Immature natural killer cell (primary cell): ENCODE measurements at places on chromosomes 2 and 18. TPM values are rescaled to one million over a fixed set of nuclear protein-coding genes. Genes with fewer than 3 reads are reported as not detected.

The LAMA1 gene
- polyA plus RNA-seq: not detected

The COLEC11 gene
- not detected for polyA plus RNA-seq

The CENPO gene
- polyA plus RNA-seq: 1.2 TPM

The RAD51AP2 gene
- polyA plus RNA-seq: not detected

The AUP1 gene
- polyA plus RNA-seq: 126 TPM

The FBXO41 gene
- polyA plus RNA-seq: 0.40 TPM

The HES6 gene
- 36.5 TPM for polyA plus RNA-seq

The CCDC138 gene
- 3.7 TPM for polyA plus RNA-seq

The KIF1A gene
- polyA plus RNA-seq: not detected

The CNRIP1 gene
- polyA plus RNA-seq: not detected

The NPAS2 gene
- polyA plus RNA-seq: not detected

The SS18 gene
- polyA plus RNA-seq: 25.0 TPM

The AQP12B gene
- polyA plus RNA-seq: not detected

The TTL gene
- 2.1 TPM for polyA plus RNA-seq

The ACVR1C gene
- not detected for polyA plus RNA-seq

The PCARE gene
- not detected for polyA plus RNA-seq

The UPP2 gene
- polyA plus RNA-seq: not detected

The LRP2 gene
- polyA plus RNA-seq: not detected

The RPRM gene
- polyA plus RNA-seq: not detected

The NR4A2 gene
- 46.7 TPM for polyA plus RNA-seq

The CPSF3 gene
- 48.0 TPM for polyA plus RNA-seq

The SLC5A7 gene
- polyA plus RNA-seq: not detected

The GLB1L gene
- 0.44 TPM for polyA plus RNA-seq

The CLEC4F gene
- polyA plus RNA-seq: not detected

The SPC25 gene
- polyA plus RNA-seq: 0.39 TPM

The GPD2 gene
- 6.5 TPM for polyA plus RNA-seq

The SPHKAP gene
- polyA plus RNA-seq: not detected

The FLACC1 gene
- 0.46 TPM for polyA plus RNA-seq

The ASIC4 gene
- not detected for polyA plus RNA-seq

The NTSR2 gene
- not detected for polyA plus RNA-seq

The ACKR3 gene
- polyA plus RNA-seq: 3.1 TPM

The GAD1 gene
- not detected for polyA plus RNA-seq

The AOX1 gene
- polyA plus RNA-seq: not detected

The CNOT11 gene
- 56.9 TPM for polyA plus RNA-seq

The BOLL gene
- not detected for polyA plus RNA-seq

The RPL37A gene
- polyA plus RNA-seq: 2,929 TPM

The PID1 gene
- polyA plus RNA-seq: 0.38 TPM

The COL4A4 gene
- polyA plus RNA-seq: not detected

The BCL2 gene
- polyA plus RNA-seq: 5.1 TPM

The EHD3 gene
- polyA plus RNA-seq: 3.6 TPM

The MSTN gene
- polyA plus RNA-seq: not detected

The CCBE1 gene
- polyA plus RNA-seq: 0.25 TPM

The KCNS3 gene
- not detected for polyA plus RNA-seq

The CYP1B1 gene
- polyA plus RNA-seq: 1.7 TPM

The VWA3B gene
- polyA plus RNA-seq: not detected

The GCKR gene
- polyA plus RNA-seq: not detected

The PLEK gene
- polyA plus RNA-seq: 535 TPM

The TIA1 gene
- 46.4 TPM for polyA plus RNA-seq

The ANKRD36B gene
- 6.7 TPM for polyA plus RNA-seq

The TIMM21 gene
- polyA plus RNA-seq: 28.3 TPM

The LYPD6 gene
- not detected for polyA plus RNA-seq

The ITGA4 gene
- polyA plus RNA-seq: 117 TPM
